Activated naive CD8-positive, alpha-beta T cell treated with anti-CD3 and anti-CD28 coated beads, Interleukin-2, amount 10 ng/mL, durations not matched to agents 7 days and 5 days (primary cell): ENCODE measurements at places on chromosomes 11 and 22. TPM values are rescaled to one million over a fixed set of nuclear protein-coding genes. Genes with fewer than 3 reads are reported as not detected.

Gene PPFIBP2
- 19.9 TPM for total RNA-seq

Gene MMP8
- not detected for total RNA-seq

DNA sequence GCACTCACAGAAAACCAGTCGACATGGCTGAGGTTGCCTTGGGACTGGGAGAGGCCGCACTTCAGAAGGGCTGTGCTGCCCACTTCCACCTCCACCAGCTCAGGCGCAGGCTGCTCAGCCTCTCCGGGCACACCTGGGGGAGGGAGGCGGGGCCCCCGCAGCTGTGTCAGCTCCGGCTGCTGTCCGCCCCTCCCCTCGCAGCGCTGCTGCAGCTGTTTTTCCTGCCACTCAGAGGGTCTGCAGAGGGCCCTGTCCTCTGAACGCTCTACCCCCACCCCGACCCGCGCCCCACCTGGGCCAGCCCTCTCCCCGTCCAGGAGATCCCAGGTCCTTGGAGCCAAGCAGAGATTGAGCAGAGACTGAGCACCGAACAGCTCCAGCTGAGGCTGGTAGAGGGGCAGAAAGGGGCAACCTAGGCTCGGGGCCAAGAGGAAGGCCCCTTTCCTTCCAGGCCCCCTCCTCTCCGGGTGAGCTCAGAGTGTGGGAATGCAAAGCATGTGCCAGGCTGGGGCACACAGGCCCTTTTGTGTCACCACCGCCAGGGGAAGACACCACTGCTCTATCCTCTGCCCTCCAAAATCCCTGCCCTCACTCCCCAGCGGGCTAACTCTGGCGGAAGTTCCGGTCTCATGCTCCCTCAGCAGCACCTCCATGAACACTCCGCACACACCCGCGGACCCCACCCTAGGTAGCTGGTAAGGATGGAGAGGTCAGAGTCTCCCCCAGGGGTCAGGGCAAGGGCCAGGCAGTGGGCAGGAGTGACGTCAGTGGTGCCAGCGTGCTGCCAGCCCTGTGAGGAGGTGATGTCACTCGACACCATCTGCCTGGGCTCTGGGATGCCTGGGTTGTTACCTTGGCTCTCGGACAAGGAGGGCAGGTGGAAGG is 1.6 kb downstream of the MCAM start:
- peak overlapping the region; percentile 74 for H3K4me3 ChIP-seq
- H3K27ac ChIP-seq = peak overlapping the region; percentile 42
- peaks cover 9% of the 10 kb centered on the region for H3K4me1 ChIP-seq
- peak; percentile 64 for DNase-seq
- no peaks in the 10 kb centered on the region for H3K36me3 ChIP-seq

GRCh38 chr11:6894097-6894496 is 1.8 kb upstream of the OR2D2 start:
- peaks cover 6% of the 10 kb centered on the region for H3K27me3 ChIP-seq
- no peaks in the 10 kb centered on the region for H3K36me3 ChIP-seq
- DNase-seq = no peak

Gene B4GALNT4
- total RNA-seq = 1.1 TPM

DNA sequence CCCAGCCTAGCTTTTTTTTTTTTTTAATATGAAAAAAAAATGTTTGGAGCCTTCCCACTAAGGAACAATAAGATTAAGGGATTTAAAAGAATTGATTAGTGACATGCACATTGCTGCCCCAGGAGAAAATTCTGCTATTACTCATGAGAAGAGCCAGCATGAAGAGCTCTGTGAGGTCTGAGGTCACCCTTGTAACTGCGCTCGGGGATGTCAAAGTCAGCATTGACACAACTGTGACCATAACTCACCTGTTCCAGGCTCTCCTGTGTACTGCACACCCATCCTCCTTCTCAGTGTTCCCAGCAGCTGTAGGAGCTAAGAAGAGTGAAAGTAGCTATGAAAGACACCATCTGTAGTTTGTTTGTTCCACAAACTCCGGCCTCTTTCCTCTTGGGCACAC is 109.8 kb upstream of the FGF3 start:
- peaks cover 43% of the 10 kb centered on the region for H3K27me3 ChIP-seq
- no peak for DNase-seq
- H3K27ac ChIP-seq = no peak overlapping the region
- no peak overlapping the region for H3K4me3 ChIP-seq
- peaks cover 7% of the 10 kb centered on the region for H3K4me1 ChIP-seq

Gene MS4A15
- not detected for total RNA-seq

Gene YPEL4
- total RNA-seq = 7.1 TPM

Gene MS4A4A
- 0.45 TPM for total RNA-seq

GRCh38 chr22:29433856-29434255 is 4.5 kb upstream of the RFPL1 start:
- peaks cover 54% of the 10 kb centered on the region for H3K27me3 ChIP-seq
- H3K27ac ChIP-seq = no peak overlapping the region
- no peak overlapping the region for H3K4me3 ChIP-seq
- DNase-seq = no peak
- no peaks in the 10 kb centered on the region for H3K36me3 ChIP-seq

Gene PHF21B
- total RNA-seq = not detected

DNA sequence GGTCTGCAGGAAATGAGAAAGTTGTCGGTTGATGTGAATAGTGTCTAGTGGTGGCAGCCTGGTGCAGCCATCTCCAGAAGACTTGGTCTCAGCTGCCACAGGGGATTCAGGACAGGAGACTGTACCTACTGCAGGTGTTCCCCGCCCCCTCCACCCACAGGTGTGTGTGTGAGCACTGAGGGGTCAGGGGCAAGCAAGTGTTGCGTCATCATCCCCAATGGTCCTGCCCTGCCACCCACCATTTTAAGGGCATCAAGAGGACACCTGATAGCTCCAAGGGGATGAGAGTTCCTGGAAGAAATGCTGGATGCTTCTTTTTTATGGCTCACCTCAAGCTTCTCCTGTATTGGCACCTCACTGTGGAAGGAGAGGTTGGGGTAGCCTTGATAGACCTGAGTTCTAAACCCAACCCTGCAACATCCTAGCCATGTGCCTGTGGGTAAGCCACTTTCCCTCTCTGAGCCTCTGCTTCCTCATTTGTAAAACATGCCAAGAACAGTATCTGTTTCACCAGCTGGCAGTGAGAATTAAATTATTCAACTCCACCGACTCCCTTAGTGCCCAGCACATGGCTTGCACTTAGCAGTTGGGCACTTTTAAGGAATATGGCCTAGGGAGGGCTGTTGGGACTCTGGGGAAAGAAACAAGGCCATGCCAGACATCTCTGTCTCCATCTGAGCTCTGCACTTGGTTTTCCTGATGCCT is 6.1 kb downstream of the C11orf91 start:
- DNase-seq = no peak
- H3K4me1 ChIP-seq = peaks cover 10% of the 10 kb centered on the region
- no peaks in the 10 kb centered on the region for H3K36me3 ChIP-seq

DNA sequence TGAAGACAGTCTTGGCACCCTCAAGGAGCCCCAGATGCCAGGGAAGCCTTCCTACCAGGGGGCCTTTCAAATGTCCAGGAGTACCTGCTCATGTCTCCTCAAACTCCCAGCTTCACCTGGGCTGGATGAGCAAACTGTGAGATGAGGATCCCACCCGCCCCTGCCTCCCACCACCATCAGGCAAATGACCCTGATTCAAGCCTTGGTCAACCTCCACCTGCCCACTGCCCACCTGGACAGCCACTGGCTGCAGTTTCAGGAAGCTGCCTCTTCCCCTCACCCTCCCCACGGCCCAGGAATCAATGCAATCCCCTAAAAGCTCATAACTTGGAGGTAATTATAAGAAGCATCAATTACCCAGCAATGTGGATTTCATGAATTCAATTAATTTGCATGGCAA is 122.7 kb downstream of the BUD13 start:
- no peaks in the 10 kb centered on the region for H3K36me3 ChIP-seq
- peaks cover 4% of the 10 kb centered on the region for H3K27me3 ChIP-seq
- H3K27ac ChIP-seq = no peak overlapping the region
- no peaks in the 10 kb centered on the region for H3K4me1 ChIP-seq
- DNase-seq = no peak
- no peak overlapping the region for H3K4me3 ChIP-seq

DNA sequence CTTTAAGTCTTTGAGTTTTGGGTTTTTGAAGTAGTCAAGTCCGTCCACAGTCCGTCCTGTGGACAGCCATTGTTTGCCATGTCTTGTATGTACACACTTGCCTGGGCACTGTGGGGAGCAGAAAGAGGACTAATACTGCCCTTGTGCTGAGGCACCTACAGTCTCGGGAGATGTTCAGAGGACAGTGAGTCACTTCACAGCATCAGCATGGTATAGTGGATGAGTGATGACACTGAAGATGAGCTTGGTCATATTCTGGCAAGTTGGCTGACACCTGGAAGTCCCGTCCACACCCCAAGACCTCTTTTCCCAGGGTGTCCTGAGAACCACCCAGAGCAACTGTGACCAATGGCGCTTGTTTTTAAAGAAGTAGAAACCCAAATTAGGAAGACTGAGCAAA is 29.2 kb downstream of the NF2 start:
- no peaks in the 10 kb centered on the region for H3K27me3 ChIP-seq
- peaks cover 8% of the 10 kb centered on the region for H3K36me3 ChIP-seq
- DNase-seq = no peak
- peaks cover 21% of the 10 kb centered on the region for H3K4me1 ChIP-seq
- no peak overlapping the region for H3K27ac ChIP-seq
- H3K4me3 ChIP-seq = no peak overlapping the region

Gene OR56A1
- total RNA-seq = not detected

DNA sequence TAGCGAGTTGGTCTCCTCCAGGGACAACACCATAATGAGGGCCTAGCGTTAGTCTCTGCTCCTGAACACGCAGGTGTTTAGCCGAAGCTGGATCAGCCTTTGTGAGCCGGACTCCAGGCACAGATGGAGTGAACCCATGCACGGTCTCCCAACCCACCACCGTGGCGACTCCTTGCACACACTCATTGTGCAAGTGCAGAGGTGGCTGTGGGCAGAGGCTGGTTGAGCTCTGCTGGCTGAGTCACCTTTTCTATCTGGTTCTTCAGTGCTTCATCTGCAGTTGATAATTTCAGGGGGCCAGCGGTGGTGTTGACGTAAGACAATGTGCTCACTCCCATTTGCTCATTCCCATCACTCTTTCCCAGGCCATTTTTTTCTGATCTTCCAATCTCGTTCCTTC is 72.1 kb upstream of the SLC22A12 start:
- H3K27me3 ChIP-seq = peaks cover 19% of the 10 kb centered on the region
- no peak overlapping the region for H3K27ac ChIP-seq
- H3K36me3 ChIP-seq = no peaks in the 10 kb centered on the region
- no peak for DNase-seq

DNA sequence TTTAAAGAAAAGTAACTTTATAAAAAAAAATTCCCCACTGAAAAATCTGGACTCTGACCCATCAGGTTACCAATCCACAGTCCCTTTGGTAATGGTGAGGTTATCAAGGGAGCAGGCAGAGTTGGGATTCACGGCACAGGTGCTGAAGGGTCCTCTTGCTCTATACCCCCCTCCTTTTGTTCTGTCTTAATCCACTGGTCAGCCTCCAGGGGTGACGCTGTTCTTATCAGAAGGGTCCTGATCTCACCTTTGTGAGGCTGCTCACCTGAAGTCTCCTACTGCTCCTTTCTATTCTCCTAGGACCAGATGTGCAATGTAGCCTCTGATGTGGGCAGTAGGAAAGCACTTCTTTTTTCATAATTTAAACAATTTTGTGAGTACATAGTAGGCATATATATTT is 80.6 kb upstream of the E2F8 start:
- peaks cover 18% of the 10 kb centered on the region for H3K27me3 ChIP-seq
- H3K4me3 ChIP-seq = no peak overlapping the region
- H3K4me1 ChIP-seq = no peaks in the 10 kb centered on the region
- DNase-seq = no peak

Gene TMPRSS4
- 0.40 TPM for total RNA-seq

Gene PHLDB1
- total RNA-seq = 2.7 TPM

- no peak overlapping the region for H3K4me3 ChIP-seq
- no peaks in the 10 kb centered on the region for H3K27me3 ChIP-seq
- no peaks in the 10 kb centered on the region for H3K36me3 ChIP-seq
- no peak for DNase-seq
- no peaks in the 10 kb centered on the region for H3K4me1 ChIP-seq
- no peak overlapping the region for H3K27ac ChIP-seq
These were observed 294.3 kb downstream of the LARGE1 start for GRCh38 chr22:33625959-33626358.

DNA sequence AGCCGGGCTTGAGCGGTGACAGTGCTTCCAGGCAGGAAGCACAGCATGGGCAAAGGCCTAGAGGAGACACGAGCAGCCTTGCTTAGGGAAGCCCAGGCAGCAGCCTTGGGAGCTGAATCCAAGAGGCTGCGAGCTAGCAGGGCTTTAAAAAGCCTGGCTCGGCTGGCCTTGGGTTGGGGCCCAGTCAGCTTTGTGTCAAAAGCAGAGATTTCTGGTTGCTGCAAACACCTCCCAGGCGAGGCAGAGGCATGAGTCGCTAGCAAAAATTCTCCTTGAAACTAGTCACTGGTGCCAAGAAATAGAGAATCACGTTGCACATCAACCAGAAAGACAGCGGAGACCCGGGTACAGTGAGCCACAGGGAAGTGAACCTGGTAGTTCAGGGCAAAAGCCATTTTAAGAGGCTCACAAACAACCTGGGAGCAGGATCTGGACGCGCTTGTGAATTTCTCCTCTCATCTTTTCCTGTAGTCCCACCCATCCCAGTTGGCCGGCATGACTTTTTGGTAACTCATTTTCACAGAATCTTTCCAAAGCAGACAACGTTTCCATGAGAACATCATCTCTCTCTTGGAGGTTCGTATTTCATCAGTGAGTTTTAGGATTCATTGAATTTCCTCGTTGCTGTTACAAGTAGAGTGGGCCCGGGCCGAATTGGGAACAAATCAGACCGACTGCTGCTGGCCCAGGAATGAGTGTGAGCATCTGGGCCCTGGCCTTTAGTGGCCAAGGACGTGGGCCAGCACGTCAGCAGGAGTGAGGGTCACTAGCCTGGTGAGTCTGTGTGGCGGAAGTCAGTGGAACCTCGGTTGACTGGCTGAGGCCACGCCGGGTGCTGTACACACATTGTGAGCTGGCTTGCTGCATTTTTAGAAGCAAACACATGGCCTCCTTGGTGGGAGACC is 16.4 kb upstream of the FGF4 start:
- no peak overlapping the region for H3K27ac ChIP-seq
- no peaks in the 10 kb centered on the region for H3K4me1 ChIP-seq
- DNase-seq = no peak
- no peak overlapping the region for H3K4me3 ChIP-seq

GRCh38 chr11:106172386-106172991 is 95.0 kb downstream of the AASDHPPT start:
- DNase-seq = no peak
- H3K4me1 ChIP-seq = no peaks in the 10 kb centered on the region
- H3K27ac ChIP-seq = no peak overlapping the region
- no peaks in the 10 kb centered on the region for H3K36me3 ChIP-seq
- H3K4me3 ChIP-seq = no peak overlapping the region
